ENCODE measurements at places on chromosomes 16 and 17.

DNA sequence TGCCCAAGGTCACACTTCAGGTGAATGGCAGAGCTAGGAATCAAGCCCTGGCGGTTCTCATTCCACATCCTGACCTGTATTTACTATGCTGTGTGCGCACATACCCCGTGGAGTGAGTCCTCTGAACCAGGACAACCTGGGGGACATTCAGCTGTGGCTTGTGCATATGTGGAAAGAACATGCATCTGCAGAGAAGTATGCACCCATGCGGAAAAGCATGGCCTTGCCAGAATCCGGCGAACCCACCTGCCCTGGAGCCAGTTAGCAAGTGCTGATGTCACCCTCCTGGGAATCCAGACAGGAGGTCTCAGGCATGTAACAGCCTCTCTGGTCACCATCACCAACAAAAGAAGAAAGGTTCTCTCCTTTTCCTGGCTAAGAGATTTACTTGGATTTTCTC is 1.9 kb downstream of the RASL10B start:
- no peak for DNase-seq

DNA sequence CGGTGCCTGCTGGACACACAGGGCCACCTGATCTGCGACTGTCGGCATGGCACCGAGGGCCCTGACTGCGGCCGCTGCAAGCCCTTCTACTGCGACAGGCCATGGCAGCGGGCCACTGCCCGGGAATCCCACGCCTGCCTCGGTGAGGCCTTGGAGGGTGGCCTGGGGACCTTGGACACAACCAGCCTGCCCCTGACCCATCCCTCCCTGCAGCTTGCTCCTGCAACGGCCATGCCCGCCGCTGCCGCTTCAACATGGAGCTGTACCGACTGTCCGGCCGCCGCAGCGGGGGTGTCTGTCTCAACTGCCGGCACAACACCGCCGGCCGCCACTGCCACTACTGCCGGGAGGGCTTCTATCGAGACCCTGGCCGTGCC is 1.4 kb downstream of the NTN3 start:
- DNase-seq = no peak

GRCh38 chr16:61909074-61909473 is 127.2 kb downstream of the CDH8 start:
- no peak for DNase-seq

DNA sequence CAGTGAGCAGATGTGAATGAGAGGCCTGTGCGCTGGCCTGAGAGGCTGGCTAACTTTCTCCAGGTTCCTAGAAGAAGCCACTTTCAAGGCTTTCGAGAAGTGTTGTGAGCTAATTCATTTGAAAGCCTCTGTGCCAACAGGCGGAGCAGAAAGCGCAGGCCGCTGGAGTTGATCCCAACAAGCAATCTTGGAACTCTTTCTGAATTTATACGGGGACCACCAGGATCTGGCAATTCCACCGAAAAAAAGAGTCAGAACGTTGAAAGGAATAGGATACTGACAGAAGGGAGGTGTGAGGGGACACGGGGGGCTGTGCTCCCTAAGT is 71.3 kb upstream of the METRNL start:
- no peak for DNase-seq

GRCh38 chr16:84255050-84255810 is 15.4 kb upstream of the KCNG4 start:
- no peak for DNase-seq

DNA sequence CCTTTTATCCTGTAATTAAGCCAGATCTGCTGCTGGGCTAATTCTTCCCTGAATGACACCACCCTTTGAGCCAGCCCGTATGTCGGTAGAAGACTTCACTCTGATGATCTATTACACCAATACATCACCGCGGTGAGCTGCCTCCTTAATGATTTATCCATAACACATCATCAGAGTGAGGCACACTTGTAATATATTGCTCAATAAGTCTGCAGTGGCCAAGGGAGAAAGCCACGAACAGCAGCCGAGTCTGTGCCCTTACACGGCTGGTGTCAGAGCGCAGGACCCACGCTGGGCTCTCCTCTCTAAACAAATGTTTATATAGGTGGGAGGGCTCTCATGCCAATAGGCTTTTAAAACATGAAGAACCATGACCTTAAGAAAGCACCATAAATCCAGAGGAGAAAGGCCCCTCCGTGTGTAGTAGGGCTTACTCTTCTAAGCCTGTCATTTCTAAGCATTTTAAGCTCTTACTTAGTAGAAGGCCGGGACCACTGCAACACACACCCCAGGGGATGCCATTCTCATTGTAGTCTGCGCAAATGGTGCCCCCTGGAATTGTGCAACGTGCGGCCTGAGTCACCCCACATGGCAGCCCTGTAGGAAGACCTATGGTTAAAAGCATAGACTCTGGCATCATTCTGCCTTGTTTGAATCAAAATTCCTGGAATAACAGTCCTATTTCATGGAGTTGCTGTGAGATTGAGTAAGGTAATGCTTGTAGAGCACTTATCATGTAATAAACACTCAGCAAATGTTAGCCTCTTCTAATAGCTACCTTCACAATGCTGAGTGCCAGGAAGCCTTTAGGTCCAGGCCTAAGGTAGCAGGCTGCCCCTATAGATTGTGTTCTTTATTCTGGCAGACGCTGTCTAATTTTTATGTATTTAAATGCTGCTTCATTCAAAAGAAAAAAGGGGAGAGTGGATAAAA is 26.1 kb downstream of the MRPS23 start:
- no peak for DNase-seq

- DNase-seq = no peak
These were observed 101.8 kb downstream of the ABCA8 start for GRCh38 chr17:68853439-68853838.

- no peak for DNase-seq
These were observed 192.6 kb downstream of the CPPED1 start for GRCh38 chr16:12611006-12611477.

All from DMS153 (cell line).